ENCODE measurements at places on chromosomes 1 and 21.
A peak's percentile ranks its signal among the peaks of the same experiment; 100 is the strongest.

DNA sequence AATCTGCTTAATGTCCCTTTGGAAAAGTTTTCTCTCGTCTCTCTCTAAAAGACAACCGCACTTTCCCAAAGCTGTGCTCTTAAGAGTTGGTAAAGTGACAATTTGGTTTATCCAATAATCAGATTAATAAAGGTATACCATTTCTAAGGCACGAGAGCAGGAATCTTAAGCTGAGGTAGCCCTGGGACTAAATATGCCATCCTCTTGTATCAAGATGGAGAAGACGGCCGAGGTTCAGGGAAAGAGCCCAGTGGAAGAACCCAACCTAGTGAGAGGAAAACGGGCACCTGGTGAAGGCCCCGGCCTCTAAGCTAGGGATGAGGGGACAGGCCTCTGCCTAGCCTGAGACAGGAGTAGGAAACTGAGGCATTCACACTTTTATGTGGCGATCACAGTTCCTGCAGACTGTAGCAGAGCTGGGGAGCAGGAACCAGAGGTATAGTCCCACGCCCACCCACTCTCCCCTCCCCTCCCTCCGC, 334 bp upstream of the SARS1 start:
- no peak for DNase-seq

DNA sequence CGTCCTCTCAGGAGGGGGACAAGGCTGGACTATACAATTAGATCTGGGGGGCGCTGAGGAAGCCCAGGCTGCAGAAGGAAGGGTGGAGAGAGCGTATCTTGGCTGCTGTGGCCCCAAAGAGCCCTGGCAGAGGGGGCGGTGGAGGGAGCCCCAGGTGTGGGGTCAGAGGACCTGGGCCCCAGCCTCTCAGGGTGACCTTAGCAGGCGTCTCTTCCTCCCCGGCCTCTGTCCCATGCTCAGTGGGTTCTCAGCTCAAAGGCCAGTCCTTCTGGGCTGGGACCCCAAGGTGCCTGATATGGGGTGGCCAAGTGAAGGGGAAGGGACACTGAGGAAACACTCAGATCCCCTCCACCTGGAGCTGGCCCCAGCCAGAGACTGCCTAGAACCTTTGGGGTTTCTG, 1.8 kb downstream of the FAM131C start:
- no peak for DNase-seq

GRCh38 chr1:8077602-8078001, 51.5 kb upstream of the ERRFI1 start:
- peak; percentile 62 for DNase-seq

- no peak for DNase-seq
Measured at GRCh38 chr1:64745986-64746940, 1.4 kb downstream of the RAVER2 start.

GRCh38 chr1:28758420-28758819, 21.7 kb downstream of the YTHDF2 start:
- DNase-seq, result no peak

GRCh38 chr1:206725109-206725963, 40.6 kb downstream of the MAPKAPK2 start:
- DNase-seq, result peak; percentile 31

DNA sequence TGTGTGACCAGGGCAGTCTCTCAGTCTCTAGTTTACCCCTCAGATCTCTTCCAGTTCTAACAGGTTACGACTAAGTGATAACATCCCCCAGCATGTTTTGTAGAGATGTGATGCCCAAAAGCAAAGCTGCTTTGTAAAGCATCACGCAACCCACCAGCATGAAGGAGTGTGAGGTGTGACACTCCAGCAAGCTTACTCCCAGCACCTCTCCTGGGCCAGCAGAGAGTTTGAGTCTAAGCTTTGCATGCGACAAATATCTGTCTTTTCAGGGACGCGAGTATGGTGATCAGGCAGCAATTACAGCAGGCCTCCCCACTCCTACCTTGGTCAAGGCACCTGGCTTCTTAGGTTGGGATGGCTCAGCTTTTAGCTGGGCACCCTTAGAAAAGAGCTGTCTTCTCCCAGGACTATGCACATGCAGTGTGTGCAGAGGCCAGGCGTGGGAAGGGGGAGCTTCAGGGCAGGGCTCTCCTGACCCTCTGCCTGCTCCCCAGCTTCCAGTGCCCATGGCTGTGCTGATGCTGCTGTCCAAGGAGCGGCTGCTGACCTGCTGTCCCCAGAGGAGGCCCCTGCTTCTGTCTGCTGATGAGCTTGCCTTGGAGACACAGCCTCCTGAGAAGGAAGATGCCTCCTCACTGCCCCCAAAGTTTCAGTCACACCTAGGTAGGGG, 48.2 kb downstream of the ELK4 start:
- DNase-seq, result no peak

GRCh38 chr21:45026826-45027225, 47.6 kb upstream of the ADARB1 start:
- no peak for DNase-seq

GRCh38 chr1:115768549-115768948, at the start of gene CASQ2:
TSS of gene CASQ2 (minus strand) at chr1:115768714. CDS start at chr1:115768541, 173 bp downstream.
- no peak for DNase-seq

GRCh38 chr1:31797216-31797615, 18.6 kb downstream of the SPOCD1 start:
- no peak for DNase-seq

- DNase-seq, result peak; percentile 33
Measured at GRCh38 chr1:32946413-32946812, 18.2 kb downstream of the RNF19B start.

DNA sequence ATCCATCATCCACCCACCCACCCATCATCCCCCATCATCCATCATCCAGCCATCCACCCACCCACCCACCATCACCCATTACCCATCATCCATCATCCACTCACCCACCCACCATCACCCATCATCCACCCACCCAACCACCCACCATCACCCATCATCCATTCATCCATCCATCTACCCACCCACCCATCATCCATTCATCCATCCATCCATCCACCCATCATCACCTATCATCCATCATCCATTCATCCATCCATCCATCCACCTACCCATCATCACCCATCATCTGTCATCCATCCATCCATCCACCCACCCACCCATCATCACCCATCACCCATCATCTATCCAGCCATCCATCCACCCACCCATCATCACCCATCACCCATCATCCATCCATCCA, 81.5 kb downstream of the ADARB1 start:
- DNase-seq, result no peak

DNA sequence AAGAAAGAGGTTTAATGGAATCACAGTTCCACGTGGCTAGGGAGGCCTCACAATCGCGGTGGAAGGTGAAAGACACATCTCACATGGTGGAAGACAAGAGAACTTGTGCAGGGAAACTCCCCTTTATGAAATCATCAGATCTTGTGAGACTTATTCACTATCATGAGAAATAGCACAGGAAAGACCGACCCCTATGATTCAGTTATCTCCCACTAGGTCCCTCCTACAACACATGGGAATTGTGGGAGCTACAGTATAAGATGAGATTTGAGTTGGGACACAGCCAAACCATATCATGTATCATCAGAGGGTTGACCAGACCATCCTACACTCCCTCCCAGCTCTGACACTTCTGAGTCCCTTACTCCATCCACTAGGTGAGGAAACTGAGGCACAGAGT, 143.9 kb upstream of the KLHDC7A start:
- DNase-seq, result no peak

GRCh38 chr1:201254625-201255478, 28.5 kb upstream of the PKP1 start:
- DNase-seq, result peak; percentile 33

DNA sequence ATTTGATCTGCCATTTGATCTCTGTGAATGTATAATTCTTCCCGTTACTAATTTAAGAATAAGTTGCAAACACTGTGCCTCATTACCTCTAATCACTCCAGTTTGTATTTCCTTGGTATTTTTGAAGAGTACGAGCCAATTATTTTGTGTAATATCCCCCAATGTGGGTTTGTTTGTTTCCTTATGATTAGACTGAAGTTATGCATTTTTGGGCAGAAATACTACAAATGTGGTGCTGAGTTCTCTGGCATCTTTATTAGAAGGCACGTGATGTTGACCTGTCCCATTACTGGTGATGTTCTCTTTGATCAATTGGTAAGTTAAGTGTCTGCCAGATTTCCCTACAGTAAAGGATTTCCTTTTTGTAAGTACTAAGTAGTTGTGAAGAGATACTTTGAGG, 10.3 kb downstream of the MIXL1 start:
- DNase-seq, result no peak

DNA sequence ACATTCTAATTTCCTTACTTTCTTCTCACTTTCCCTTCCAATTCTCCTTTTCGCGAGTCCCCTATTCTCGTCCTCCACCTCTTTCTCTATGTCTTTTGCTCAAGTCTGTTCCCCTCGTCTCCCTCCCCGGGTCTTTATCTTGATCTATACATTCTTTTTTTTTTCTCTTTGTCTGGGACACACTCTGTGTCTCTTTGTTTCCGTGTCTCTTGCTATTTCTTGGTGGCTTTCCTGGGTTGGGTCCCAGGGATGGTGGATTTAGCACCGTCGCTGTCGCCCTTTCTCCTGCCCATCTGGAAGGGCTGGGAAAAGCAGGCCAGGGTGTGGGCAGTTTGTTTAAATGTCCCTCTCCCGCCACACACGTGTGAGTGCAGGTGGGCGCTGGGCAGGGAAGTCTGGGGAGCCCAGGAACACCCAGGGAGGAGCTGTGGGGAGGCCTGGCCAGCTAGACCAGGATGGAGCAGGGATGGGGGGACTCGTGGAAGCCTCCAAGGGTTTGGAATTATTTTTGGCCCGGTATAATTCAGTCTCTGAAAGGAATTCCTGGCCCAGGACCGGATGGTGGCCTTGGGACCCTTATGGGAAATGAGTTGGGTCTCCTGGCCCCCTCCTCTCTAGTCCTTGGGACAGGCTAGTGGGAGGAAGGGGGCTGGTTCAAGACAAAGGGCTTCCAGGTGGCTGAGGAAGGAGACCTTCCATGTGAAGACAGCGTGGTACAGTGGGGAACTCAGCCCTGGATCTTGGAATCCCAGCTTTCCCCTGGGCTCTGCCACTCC, 9.5 kb upstream of the ID3 start:
- peak; percentile 34 for DNase-seq

DNA sequence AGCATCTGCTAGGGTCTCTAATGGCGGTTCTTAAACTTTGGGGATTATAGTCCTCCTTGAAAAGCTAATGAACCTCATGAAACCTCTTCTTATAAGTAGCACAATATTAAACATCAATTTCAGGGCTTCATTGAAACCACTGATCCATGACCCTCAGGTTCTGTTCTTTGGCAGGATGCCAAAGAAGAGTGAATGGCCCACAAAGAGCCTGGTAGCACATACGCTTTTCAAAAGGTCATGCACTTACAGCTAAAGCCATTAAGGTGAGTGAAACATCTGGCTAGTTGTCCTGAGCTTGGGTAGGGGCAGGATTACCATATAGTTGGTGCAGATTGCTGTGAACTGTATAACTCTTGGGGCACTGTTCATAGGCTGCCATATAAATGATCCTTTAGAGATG, 42.3 kb downstream of the MDM4 start:
- no peak for DNase-seq

DNA sequence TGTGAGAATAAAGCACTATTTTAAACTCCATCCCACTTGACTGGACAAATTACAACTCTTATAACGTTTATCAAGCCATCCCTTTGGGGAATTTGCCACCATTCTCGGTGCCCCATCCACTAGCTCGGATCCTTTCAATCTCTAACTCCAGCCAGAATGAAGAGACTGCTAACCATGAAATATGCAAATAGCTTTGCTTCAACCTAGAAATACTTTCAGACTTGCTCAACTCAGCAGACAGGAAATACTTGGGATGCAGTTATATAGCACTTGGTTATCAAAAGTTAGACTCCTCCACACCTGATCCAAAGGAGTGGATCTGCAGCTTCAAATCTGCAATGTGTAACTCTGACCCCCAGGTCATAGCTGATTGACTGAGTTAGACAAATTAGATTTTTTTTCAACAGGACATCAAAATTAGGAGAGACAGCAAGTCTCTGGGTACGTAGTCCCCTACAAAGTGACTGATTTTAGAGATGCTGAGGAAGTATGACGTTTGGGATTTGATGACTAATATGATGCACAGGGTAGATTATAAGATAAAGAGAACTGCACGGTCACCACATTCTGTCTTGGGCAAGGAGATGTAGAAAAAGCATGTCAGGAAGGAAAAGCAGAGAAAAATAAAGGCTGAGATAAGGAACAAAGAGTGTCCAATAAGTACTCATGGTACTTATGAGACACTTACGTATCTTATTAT, 496.0 kb downstream of the AGBL4 start:
- no peak for DNase-seq

DNA sequence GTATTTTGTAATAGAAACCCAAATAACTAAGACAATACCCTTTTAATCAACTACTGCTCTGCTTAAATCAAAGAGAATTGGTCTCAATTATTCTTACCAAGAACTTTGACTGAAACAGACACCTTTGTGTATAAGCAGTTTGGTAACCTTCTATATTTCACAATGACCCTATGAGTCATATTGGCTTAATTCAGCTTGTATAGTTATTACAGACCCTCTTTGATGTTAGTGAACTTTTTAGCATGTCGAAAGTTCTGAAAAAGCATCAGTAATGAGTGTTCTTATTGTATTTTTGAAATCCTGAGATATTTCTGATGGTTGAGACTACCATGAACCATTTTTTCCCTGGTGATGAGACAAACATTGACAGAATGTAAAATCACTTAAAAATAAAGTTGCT, 43.3 kb upstream of the RABGAP1L start:
- no peak for DNase-seq

GRCh38 chr1:174626031-174627025, 178.6 kb downstream of the GPR52 start:
- no peak for DNase-seq

GRCh38 chr1:173424782-173425407, 52.2 kb upstream of the PRDX6 start:
- no peak for DNase-seq

- DNase-seq, result no peak
Measured at GRCh38 chr1:36124404-36125128, 456 bp downstream of the COL8A2 start.

- DNase-seq, result no peak
Measured at GRCh38 chr21:46295996-46296752, 10.0 kb downstream of the YBEY start.

GRCh38 chr1:60989749-60990713, 92.3 kb upstream of the NFIA start:
- DNase-seq, result peak; percentile 97

- no peak for DNase-seq
Measured at GRCh38 chr1:15454256-15454655, 2.3 kb upstream of the CELA2A start.

- no peak for DNase-seq
Measured at GRCh38 chr1:199931666-199932377, 95.7 kb upstream of the NR5A2 start.

DNA sequence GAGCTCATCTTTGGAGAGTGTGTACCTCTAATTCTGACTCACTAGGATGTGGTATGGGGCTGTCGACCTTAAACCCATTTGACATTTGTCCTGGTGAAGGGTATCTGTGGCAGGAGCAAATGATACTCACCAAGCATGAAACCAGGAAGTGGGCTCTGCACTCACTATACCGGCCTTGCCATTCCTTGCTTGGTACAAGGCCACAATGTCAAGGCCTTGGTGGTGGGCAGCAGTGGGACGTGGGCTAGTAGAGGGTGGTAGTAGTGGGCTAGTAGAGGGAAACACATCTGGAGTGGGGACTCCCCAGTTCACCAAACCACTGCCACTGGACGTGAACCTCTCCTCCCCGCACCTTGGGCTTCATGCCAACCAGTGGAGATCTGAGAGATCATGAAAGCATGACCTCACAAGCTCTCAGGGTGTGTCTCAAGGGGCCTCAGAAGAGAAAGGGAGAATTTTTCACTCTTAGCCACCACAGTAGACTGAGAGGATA, 11.5 kb downstream of the TNFSF4 start:
- DNase-seq, result no peak
